Stimulated activated CD4-positive, alpha-beta T cell treated with anti-CD3 and anti-CD28 coated beads, Interleukin-1b, Interleukin-23, amount 100 ng/mL, for 1 hour (primary cell): ENCODE measurements at places on chromosomes 5 and 9.

DNA sequence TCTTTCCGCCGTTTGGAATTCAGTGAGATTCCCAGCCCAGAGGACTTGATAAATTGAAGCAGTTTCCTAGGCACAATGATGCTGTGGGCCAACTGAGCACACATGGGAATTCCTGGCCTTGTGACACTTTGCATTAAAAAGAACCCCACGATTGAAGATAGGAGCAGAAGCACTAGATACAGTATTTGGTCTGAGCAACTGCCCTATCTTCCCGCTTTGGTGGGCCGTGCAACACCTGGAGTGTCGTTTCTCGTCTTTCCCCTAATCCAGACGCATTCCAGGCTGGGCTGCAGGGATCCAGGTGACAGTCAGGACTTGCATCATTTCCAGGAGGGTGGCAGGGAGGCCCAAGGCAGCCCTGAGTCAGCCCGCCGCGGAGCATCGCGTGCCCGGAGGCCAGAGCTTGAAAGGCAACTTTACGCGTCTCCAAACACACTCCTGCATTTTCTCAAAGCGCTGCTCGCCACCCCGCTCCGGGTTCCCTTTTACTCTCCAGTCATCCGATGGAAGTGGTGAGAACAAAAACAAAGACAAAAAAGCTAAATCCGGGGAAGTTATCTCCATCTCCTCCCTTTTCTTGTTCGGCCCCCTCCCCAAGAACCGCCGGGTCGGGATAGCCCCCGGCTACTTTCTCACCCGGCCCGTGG lies 753 bp upstream of the STC2 start:
- no peak for DNase-seq

GRCh38 chr5:4700069-4700468 lies 440.1 kb upstream of the ADAMTS16 start:
- DNase-seq: no peak

DNA sequence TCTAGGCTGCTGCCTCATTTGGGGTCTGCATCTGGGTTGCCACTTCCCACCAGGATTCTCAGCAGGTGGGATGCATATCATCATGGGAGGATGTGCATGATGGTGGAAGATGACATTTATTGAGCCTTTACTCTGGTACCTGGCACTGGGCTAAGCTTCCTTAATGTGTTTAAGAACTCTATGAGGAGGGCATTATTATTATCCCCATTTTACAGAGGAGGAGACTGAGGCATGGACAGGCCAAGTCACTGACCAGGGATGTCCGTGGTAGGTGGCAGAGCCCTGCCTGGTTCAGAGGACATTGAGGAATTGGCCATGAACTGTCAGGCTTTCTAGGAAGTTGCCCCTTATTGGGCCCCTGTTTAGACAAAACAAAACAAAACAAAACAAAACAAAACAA lies 31.1 kb upstream of the TIFAB start:
- no peak for DNase-seq

DNA sequence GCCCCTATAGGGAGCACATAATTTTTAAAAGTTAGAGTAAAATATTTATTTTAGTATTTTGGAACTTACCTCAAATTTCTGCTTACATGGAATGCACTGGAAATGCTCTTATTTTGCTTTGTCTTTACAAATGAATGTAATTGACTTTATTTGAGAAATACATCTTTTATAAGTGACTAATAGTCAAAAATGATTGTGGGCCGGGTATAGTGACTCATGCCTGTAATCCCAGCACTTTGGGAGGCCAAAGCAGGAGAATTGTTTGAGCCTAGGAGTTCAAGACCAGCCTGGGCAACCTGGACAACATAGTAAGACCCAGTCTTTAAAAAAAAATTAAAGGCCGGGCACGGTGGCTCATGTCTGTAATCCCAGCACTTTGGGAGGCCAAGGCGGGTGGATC lies 5.8 kb downstream of the HMGCR start:
- DNase-seq: no peak

DNA sequence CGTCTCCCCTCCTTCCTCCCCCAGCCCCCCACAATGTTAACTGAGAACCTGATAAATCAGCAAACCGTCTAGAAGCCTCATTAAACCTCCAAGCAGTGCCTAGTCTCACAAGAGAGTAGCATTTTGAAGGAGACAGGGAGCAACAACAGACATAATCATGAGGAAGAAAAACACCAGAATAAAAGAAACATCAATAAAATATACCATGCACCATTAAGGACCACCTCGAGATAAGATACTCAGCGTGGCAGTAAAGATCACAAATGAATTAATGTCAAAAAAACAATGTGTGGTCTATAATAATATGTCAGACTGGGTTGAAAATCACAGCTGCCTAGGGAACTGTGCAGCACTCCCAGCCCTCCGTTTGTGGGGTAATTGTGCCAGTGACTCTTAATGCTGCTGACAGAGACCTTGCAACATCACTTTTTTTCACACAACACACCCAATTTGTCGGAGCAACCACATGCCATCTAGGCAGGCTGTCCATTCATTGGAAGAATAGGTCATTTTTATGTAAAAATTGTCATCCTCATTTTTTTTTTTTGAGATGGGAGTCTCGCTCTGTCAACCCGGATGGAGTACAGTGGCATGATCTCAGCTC lies 450.8 kb upstream of the WWC1 start:
- DNase-seq: no peak

DNA sequence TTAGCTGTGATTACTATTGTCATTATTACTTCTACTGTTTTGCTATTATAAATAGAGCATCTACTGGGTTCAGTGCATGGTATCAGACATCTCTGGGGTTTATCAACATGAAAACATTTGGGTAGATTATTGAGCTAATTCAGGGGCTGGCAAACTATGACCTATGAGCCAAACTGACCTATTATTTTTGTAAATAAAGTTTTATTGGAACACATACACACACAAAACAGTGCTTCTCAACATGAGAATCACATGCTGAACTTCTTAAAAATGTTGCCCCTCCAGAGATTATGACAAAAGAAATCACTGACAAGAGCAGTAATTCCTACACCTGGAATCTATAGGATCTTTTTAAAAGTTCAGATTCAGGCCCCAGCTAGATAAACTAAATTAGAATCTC lies 30.4 kb downstream of the SLC31A2 start:
- no peak for DNase-seq

GRCh38 chr5:176784218-176785165 lies 25.9 kb upstream of the UNC5A start:
- DNase-seq: no peak

- DNase-seq: no peak
These were observed 139.9 kb downstream of the PALM2AKAP2 start for GRCh38 chr9:109919736-109920408.

DNA sequence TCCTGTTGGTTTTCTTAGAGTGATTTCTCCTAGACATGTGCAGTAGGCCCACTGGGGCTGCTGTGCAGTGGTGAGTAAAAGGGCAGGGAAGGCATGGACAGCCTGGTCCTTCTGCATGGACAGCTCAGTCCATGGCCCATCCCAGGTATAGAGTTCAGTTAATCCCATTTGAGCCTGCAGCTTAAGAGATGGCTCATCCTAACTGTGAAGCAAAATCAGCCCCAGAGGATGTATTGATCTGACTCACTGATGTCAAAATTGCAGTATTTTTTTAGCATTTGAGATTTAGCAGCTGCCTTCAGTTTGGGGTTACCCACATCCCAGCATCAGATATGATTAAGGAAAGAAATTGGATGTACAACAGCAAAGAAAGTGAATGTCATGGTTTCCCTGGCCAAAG lies 93.4 kb downstream of the PDE6A start:
- DNase-seq: no peak

- no peak for DNase-seq
These were observed 184.0 kb downstream of the SEMA5A start for GRCh38 chr5:9361835-9362234.

GRCh38 chr5:125343015-125343414 lies 596.6 kb upstream of the ZNF608 start:
- DNase-seq: no peak

- no peak for DNase-seq
These were observed 2.7 kb upstream of the APBA1 start for GRCh38 chr9:69674716-69675438.

- no peak for DNase-seq
These were observed 241.0 kb downstream of the AOPEP start for GRCh38 chr9:94967482-94967881.

- DNase-seq: no peak
These were observed 14.2 kb upstream of the PPP1R2B start for GRCh38 chr5:156835905-156836304.

DNA sequence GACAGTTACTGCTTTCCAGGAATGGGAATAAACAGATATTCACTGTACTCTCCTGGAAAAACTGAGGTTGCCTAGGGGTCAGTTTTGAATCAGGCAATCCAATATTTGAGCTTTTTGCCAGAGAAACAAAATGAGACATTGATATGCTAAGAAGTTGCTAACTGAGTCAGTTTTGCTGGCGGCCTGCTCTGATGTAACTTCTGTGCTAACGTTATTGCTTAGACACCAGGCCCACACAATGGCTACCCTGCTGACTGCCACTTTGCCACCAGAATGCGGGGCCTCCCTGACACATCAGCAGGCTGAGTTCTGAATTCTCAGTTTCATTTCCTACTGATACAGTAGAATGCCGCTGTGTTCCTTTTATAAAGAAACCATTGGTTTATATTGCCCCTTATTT lies 18.2 kb upstream of the ZNF618 start:
- DNase-seq: no peak

GRCh38 chr5:154916874-154917273 lies 21.1 kb downstream of the GEMIN5 start:
- no peak for DNase-seq

DNA sequence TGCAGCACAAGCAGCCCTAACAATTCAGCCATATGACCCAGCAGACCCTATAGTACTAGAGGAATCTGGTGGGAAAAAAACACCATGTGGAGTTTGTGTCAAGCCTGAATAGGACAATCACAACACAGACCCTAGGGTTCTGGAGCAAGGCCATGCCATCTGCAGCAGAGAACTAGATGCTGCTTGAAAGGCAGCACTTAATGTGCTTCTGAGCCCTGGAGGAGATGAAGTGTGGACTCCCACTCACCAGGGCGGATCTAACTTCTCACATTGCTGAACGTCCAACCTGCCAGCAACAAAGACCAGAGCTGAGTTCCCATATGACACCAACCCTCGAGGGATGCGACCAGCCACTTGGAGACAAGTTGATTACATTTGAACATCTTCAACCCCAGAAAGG lies 43.2 kb downstream of the GABBR2 start:
- DNase-seq: no peak

DNA sequence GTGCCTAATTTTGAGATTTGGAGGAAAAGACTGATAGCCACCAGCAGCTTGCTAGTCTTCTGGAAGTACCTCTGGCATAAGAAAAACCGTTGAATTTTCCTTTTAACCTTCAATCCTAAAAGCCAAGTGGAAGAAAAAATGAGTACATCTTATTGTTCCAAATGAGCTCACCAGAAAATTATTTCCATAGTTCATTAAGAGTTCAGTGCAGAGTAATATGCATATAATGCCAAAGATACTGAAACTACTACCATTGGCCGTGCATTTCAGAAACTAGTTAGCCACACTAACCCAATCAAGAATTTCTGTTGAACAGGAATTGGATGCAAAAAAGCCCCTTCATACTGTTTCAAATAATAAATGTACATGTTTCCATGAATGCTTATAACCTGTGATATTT lies 607.9 kb downstream of the KCTD16 start:
- no peak for DNase-seq

GRCh38 chr5:137921931-137922330 lies 32.7 kb downstream of the PKD2L2 start:
- DNase-seq: no peak

GRCh38 chr9:134705786-134706185 lies 64.2 kb downstream of the COL5A1 start:
- DNase-seq: no peak

DNA sequence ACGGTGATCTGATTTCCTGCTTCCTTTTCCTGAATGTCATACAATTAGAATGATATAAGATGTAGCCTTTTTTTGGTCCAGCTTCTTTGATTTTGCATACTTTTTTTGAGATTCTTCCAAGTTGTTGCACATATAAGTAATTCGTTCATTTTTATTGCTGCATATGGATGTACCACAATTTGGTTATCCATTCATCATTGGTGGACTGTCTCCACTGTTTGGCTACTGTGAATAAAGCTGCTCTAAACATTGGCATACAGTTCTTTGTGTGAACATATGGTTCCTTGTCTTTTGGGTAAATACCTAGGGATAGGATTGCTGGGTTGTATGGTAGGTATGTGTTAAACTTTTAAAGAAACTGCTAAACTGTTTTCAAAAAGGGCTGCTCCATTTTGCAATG lies 52.6 kb downstream of the OR1J1 start:
- no peak for DNase-seq

- no peak for DNase-seq
These were observed 66.4 kb upstream of the PIK3R1 start for GRCh38 chr5:68149189-68149588.

GRCh38 chr5:58314356-58315210 lies 145.3 kb downstream of the PLK2 start:
- no peak for DNase-seq

GRCh38 chr9:76218886-76219445 lies 175.3 kb downstream of the RFK start:
- DNase-seq: no peak

- DNase-seq: no peak
These were observed 10.6 kb upstream of the NR3C1 start for GRCh38 chr5:143413958-143414669.

- DNase-seq: no peak
These were observed 80.6 kb upstream of the IL6ST start for GRCh38 chr5:56075361-56075760.

GRCh38 chr5:59591162-59591561 lies 302.4 kb downstream of the PDE4D start:
- no peak for DNase-seq

DNA sequence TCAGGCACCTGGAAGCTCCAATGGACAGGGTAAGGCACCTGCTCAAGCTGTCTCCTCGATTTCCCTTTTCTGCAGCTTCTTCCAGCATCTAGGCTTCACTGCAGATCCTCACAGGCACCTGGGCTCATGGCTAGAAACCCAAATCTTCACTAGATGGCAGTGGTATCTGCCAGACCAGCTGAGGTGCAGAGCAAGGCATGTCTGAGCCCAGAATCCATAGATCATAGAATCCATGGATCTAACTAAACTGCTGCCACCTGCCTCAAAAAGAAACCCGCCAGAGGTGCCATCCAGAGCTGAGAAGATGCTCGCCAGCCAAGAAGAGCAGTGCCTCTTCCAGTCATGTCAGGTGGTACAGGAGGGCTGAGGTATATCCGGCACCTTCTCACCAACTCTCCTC lies 6.9 kb downstream of the SHC3 start:
- DNase-seq: no peak

- DNase-seq: no peak
These were observed 19.4 kb downstream of the CDKN2AIPNL start for GRCh38 chr5:134392301-134392700.

- DNase-seq: no peak
These were observed 4.5 kb upstream of the PCDH1 start for GRCh38 chr5:141882594-141883183.

- no peak for DNase-seq
These were observed 344.9 kb downstream of the CDK5RAP2 start for GRCh38 chr9:120235081-120235480.
